Stimulated activated CD8-positive, alpha-beta memory T cell treated with anti-CD3 and anti-CD28 coated beads, Interleukin-15, amount 100 ng/mL, for 4 hours (primary cell): ENCODE measurements at places on chromosomes 4 and X.

DNA sequence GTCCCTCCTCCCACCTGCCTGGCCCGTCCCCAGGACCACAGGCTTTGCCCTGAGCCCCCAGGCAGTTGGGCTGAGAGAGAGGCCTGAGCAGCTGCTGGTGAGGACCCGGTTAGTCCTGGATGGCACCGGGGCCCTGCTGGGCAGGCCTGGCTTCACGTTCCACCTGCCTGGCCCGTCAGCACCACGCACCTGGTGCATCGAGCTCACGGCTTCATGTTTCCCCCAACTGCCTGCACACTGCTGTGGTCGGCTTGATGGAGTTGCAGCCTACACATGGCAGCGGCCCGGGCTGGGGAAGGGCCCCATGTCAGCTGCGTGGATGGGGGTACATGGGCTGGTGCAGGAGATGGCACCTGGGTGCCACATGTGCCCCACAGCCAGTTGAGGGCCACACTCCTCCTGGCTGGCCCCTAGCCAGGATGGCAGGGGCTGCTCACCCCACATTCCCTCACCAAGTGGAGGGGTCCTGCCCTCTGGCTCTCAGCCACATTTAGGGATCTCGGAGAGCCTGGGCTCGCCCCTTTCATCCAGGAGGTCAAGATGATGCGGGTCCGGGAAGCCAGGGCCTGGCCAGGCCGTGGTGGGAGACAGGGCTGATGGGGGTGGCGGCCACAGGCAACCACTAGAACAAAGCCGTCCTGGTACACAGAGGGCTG lies 28.5 kb downstream of the NKX1-1 start:
- no peak for DNase-seq

DNA sequence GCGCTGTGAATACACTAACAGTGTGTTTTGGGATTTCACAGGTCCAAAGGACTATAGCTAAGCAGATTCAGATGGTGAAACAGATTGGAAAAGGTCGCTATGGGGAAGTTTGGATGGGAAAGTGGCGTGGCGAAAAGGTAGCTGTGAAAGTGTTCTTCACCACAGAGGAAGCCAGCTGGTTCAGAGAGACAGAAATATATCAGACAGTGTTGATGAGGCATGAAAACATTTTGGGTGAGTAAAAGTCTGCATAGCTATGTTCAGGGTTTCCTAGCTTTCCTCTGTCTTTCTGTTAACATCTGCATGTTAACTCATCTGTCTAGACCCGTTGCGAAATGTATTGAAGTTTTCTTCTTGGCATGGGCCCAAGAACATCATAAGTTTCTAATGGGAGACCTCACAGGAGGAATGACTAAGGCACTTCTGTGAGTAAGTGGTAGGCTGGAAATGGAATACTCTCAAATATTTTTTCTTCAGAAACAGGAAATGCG lies 372.1 kb downstream of the BMPR1B start:
- no peak for DNase-seq

DNA sequence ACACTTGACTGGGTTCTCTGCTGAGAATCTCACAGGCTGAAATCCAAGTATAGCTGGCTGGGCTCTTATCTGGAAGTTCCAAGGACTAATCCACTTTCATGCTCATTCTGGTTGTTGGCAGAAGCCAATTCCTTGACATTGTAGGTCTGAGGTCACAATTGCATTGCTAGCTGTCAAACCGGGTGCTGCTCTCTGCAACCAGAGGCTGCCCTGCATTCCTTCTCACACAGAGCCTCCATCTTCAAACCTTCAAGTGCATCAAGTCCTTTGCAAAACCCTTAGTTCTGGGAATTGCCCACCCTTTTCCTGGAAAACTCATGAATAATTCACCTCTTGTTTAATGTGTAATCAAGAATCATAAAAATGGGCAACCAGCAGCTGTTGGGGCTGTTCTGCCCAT lies 404.2 kb downstream of the KCNIP4 start:
- DNase-seq, result no peak

- DNase-seq, result no peak
Observed at GRCh38 chr4:78092850-78093249, 35.7 kb downstream of the FRAS1 start.
